Effector CD4-positive, alpha-beta T cell (primary cell): ENCODE measurements at places on chromosomes 11 and 22.
A peak's percentile ranks its signal among the peaks of the same experiment; 100 is the strongest.

- no peak for DNase-seq
Measured at GRCh38 chr22:38861927-38862326, 10.1 kb downstream of the CBX6 start.

- no peak for DNase-seq
Measured at GRCh38 chr11:105942921-105943320, 79.1 kb downstream of the MSANTD4 start.

- DNase-seq: no peak
Measured at GRCh38 chr11:92735039-92735438, 234.4 kb upstream of the MTNR1B start.

GRCh38 chr11:66293777-66294625 lies 2.3 kb downstream of the TMEM151A start:
- no peak for DNase-seq

DNA sequence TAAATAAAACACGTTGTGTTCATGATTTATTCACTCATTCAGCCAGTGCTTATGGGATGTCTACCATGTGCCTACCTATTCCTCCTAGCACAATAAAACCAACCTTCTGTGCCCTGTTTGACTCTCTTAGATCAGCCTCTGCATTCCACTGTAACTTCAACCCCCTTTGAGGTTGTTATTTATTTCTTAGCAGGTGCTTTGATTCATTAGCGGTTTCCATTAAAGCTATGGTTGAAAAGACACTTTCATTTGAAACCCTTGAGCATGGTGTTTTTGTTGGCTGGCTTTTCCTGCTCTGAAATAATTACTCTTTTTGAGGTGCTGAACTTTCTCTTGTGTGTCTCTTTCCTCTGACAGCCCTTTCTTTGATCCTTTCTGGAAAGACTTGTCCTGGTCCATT lies 570.6 kb upstream of the LARGE1 start:
- no peak for DNase-seq

GRCh38 chr11:134360050-134360835 lies 28.5 kb downstream of the GLB1L2 start:
- peak; percentile 52 for DNase-seq

GRCh38 chr11:3896644-3897043 lies 41.2 kb downstream of the STIM1 start:
- no peak for DNase-seq

DNA sequence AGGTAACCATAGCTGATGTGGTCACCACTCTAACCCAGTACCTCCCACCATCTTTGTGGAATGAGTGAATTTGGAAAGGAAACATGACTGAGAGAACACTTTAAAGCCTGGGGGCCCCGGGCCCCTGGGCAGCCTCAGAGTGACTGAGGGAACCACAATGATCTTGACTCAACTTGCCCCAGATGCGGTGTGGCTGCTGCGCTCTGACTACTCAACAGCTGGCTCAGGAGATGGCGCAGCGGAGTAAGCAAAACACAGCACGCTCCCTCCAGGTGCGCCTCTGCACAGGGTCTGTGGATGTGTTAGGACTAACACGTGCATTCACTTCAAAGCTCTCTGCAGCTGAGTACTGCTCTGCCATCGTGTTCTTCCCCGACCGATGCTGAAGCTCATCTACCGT lies 5.9 kb downstream of the RNF215 start:
- no peak for DNase-seq

DNA sequence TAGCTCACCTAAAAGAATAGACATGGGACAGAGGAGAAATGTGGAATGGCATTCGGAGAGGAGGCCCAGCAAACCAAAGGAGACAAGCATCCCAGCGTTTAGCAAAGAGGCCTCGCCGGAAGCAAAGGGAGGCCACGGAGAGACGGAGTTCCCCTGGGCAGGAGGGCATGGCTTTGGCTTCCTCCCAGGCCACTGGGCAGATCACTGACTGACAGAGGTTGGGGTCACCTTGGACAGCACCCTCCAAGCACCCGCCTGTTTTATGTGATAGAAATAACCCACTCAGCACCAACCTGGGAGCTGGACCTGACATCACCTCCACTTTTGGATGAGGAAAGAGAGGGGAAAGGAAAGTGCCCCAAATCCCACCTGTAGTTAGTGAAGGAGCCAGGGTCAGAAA lies 434.1 kb downstream of the BRD1 start:
- no peak for DNase-seq

- no peak for DNase-seq
Measured at GRCh38 chr11:30483056-30483455, 103.1 kb downstream of the MPPED2 start.

GRCh38 chr22:39524089-39524752 lies 3.9 kb downstream of the ATF4 start:
- no peak for DNase-seq

GRCh38 chr11:62463121-62463542 lies 44.3 kb downstream of the SCGB1A1 start:
- DNase-seq: no peak

DNA sequence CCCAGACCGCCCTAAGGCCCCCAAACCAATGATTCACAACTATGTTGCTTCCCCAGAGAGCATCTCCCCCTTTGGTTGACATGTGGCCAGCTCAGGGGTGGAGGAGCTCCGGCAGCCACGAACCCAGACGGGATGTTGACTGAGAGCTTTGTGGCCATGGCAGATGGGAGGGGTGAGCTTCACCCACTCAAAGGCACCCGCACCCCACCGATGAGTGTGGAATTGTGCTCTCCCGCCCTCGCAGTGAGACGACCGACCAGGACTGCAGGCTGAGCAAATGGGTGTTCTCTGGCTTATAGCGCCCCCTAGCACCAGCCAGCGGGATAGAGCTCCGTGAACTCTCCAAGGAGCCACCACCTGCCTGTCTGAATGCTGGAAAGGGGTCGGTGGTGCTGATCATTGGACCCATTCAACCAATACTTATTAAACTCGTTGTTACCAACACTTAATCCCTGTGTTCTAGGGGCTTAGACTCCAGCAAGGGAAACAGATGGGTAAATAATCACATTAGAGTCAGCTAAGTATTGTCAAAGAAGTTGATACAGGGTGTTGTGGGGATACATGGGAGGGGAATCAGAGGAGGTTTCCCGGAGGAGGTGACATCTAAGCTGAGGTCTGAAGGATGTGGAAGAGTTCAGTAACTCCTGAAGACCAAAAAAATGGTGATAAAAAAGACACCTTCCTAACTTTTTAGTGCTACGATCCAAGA lies 4.5 kb upstream of the TIMP3 start:
- DNase-seq: peak; percentile 31

DNA sequence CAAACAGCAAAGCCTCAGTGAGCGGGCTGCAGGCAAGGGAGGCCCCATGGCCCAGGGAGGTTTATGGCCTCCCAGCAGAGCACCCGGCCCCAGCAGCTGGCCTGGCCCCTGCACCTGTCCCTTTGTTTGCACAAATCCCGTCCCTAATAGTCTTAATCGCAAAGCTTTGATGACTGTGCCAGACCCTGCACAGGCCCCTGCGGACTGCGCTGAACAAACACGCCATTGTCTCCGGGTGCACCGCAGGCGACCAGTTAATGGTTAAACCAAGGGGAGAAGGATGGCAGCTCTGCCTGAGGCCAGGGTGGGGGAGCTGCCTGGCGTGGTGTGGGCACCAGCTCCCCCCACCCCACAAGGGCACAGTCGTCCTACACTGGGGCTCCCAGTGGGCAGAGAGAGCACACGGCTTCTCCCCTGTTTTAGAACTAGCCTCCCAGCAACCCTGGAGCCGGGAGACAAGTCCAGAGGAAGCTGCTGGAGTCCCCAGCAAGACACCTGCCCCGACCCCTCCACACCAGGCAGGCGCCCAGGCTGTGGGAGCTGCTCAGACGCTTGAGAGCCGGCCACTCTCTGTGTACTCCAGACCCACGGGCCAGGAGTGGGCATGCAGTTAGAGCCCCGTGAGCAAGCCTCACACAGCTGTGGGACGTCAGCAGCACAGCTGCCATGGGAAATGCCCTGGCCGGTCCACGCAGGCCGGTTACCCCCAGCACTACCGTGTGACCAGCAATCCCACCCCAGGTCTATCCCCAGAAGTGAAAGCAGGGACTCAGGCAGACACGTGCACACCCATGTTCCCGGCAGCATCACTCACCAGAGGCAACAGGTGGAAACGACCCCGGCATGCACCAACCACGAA lies 39.7 kb upstream of the TH start:
- no peak for DNase-seq

- no peak for DNase-seq
Measured at GRCh38 chr11:34134765-34135164, 29.3 kb downstream of the NAT10 start.

DNA sequence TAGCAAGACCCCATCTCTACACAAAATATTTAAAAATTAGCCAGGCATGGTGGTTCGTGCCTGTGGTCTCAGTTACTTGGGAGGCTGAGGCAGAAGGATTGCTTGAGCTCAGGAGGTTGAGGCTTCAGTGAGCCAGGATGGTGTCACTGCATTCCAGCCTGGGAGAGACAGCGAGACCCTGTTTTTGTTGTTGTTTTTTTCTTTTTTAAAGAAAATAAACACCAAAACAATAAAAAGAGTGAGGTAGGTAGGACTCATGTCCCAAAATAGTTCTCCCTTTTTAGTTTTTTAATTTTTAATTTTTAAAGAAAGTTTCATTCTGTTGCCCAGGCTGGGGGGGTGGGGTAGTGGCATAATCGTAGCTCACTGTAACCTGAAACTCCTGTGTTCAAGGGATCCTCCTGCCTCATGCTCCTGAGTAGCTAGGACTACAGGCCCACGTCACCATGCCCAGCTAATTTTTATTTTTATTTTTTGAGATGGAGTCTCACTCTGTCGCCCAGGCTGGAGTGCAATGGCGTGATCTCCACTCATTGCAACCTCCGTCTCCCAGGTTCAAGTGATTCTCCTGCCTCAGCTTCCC lies 25.5 kb upstream of the MALAT1 start:
- no peak for DNase-seq
